ENCODE measurements at places on chromosomes 2 and 18. TPM values are rescaled to one million over a fixed set of nuclear protein-coding genes. Genes with fewer than 3 reads are reported as not detected.

SGPP2 gene
- total RNA-seq, result 0.54 TPM

NDC80 gene
- 2.4 TPM for total RNA-seq

SLC35F5 gene
- 82.4 TPM for total RNA-seq

TNFRSF11A gene
- total RNA-seq, result 8.2 TPM

SOWAHC gene
- total RNA-seq, result 12.0 TPM

MALL gene
- 32.8 TPM for total RNA-seq
